ENCODE measurements at places on chromosomes 2 and 18.

- DNase-seq: no peak
- H3K27me3 ChIP-seq: no peaks in the 10 kb centered on the region
- peaks cover 46% of the 10 kb centered on the region for H3K36me3 ChIP-seq
- H3K4me3 ChIP-seq: no peak overlapping the region
- H3K4me1 ChIP-seq: no peaks in the 10 kb centered on the region
Observed at GRCh38 chr2:24731040-24731439, 62.2 kb downstream of the PTRHD1 start.

GRCh38 chr2:189402932-189403331 lies 38.3 kb upstream of the WDR75 start:
- H3K36me3 ChIP-seq: no peaks in the 10 kb centered on the region
- no peak overlapping the region for H3K27ac ChIP-seq
- DNase-seq: no peak
- no peaks in the 10 kb centered on the region for H3K4me1 ChIP-seq
- no peak overlapping the region for H3K4me3 ChIP-seq

GRCh38 chr2:96072746-96073145 lies 38.0 kb upstream of the GPAT2 start:
- H3K36me3 ChIP-seq: no peaks in the 10 kb centered on the region
- peak; percentile 85 for DNase-seq
- H3K27ac ChIP-seq: no peak overlapping the region

DNA sequence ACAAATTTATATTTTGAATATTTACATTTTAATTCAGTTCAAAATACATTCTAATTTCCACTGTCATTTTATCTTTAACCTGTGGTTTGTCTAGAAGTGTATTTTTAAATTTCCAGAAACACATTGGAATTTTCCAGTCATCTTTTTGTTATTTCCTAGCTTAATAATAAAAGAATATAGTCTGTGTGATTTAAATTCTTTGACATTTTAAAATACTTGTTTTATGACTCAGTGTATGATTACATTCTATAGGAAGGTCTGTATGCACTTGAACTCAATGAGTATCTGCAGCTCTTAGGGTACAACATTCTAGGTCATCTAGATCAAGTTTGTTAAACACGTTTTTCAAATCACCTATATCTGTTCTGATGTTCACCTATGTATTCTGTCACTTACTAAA lies 88.3 kb upstream of the MBOAT2 start:
- DNase-seq: no peak
- no peak overlapping the region for H3K27ac ChIP-seq
- peaks cover 22% of the 10 kb centered on the region for H3K4me1 ChIP-seq

DNA sequence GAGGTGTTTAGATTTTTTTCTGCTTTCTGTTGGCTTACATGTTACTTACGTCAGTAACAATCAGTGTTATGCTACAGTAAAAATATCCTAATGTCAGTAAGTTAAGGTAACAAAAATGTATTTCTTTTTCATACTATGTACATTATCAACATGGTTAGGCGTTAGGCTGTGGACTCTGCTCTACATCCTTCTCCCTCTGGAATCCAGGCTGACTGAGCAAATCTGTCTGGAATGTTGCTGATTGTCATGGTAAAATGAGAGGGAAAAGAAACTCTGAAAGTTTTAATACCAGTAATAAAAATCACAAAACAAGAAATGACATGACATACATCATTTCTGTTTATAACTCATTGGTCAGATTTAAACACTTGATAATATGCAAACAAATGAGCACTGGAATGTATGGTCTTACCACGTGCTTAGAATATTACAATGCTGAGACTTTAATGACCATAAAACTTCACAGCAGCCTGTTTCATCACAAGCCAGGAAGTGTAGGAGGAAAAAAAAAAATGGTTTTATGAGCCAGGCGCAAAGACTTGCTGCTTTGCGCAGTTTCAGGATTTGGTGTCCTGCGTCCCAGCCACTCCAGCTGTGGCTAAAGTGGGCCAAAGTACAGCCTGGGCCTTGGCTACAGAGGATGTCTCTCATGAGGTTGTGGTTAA lies 252.4 kb downstream of the FSIP2 start:
- H3K36me3 ChIP-seq: no peaks in the 10 kb centered on the region
- no peaks in the 10 kb centered on the region for H3K4me1 ChIP-seq
- H3K4me3 ChIP-seq: no peak overlapping the region
- DNase-seq: no peak

DNA sequence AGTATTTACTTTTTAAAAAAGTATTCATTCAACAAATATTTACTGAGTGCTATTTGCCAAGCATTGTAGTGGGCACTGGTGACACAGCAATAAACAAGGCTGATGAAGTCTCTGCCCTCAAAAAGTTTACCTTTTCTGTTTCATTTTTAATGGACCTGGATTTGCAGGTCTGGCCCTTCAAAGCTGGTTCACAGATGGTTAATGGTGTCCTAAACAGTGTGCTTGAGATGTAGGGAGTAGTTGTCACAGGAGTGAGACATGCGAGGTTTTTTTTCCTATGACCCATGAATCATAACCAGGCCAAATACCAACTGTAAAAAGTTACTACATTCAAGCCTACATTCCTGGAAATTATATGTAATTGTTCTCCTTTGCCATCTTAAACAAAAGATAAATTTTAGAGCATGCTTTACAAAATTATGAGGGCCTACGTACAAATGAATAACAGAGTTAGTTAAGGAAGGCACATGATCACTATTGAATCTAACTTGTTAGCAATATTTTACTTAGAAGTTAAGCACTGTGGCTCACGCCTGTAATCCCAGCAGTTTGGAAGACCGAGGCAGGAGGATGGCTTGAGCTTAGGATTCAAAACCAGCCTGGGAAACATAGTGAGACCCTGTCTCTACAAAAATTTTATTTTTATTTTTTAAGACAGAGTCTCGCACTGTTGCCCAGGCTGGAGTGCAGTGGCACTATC lies 223.9 kb downstream of the MBD5 start:
- no peak overlapping the region for H3K27ac ChIP-seq
- H3K4me1 ChIP-seq: peaks cover 6% of the 10 kb centered on the region
- no peak for DNase-seq
- no peaks in the 10 kb centered on the region for H3K36me3 ChIP-seq
